ENCODE measurements at places on chromosomes 12 and 14.
A peak's percentile ranks its signal among the peaks of the same experiment; 100 is the strongest.

- no peak for DNase-seq
Observed at GRCh38 chr14:36768638-36769337, 107.1 kb downstream of the PAX9 start.

DNA sequence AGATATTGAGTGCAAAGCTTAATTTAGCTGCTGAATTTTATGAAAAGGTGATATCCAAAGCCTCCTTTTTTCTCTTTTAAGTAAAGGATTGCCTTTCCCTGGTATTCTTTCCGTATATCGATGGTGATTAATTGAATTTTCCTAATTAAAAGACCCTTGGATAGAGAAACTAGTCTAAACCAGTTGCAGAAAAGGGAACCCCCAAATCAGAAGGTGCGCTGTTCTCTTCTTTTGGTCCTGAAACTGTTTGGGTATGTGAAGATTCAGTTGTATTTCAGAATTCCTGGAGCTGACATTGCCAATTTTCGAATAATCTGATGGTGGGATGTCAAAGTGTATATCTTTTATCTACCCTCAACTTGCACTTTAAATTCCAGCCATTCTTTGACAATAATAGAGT is 1.9 kb downstream of the GPHN start:
- DNase-seq: no peak

- DNase-seq: peak; percentile 90
Observed at GRCh38 chr12:65948320-65949008, 124.2 kb downstream of the HMGA2 start.

DNA sequence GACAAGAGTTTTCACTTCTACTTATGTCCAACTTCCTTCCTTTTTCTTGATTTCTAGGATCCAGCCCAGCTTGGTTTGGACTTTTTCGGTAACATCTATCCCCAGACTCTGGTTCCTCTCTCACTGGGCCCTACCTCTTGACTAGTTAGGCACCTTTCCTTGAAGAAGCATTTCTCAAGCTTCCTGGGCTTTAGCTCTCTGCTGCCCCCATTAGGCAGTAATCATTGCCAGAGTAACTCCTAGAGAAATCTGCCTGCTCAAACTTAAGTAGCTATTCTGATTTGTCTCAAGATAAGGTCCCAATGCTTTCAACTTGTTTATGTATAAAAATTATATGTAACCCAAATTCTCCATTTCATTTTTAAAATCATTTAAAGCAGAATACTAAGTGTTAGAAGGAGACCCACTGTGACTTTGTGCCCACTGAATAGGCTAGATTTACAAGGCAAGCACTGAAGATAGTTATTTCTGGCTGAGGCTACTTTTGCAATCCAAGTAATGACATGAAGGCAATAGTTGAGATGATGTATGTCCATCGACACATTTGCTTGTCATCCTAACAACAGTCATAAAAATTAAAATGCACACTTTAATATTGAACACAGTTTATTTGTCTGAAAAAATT is 275.0 kb upstream of the G2E3 start:
- DNase-seq: no peak

- no peak for DNase-seq
Observed at GRCh38 chr14:70113211-70113610, 75.5 kb downstream of the SLC8A3 start.

GRCh38 chr12:95673576-95673975 is 117.0 kb downstream of the NTN4 start:
- DNase-seq: peak; percentile 17

DNA sequence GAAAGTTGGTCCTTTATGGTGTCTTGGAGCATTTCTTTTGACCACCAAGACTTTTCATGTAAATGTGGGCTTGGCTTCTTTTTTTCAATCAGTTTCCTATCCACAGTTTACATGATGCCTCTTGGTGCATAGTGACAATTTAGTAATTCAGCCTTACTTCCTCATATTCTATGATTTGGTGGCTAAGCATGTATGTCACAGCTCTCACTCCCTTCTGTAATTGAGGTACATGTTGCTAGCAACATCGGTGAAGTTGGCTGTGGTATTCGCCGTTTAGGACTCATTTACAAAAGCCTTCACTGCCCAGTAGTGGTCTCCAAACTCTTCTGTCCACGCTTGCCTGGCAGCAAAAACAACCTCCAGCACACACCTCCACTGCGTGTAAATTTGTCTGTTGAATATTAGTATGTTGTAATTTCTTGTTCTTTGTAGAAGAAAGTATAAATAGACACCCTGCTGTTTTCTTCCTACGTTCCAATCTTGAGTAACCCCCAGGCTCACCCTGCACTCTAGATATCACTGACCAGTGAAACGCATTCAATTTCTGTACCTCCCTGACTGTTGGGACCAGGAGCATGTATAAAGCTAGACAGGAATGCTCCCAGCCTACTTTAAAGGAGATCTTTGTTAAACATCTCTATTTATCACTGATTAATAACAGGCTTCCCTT is 90.4 kb downstream of the PPP2R5C start:
- DNase-seq: no peak

DNA sequence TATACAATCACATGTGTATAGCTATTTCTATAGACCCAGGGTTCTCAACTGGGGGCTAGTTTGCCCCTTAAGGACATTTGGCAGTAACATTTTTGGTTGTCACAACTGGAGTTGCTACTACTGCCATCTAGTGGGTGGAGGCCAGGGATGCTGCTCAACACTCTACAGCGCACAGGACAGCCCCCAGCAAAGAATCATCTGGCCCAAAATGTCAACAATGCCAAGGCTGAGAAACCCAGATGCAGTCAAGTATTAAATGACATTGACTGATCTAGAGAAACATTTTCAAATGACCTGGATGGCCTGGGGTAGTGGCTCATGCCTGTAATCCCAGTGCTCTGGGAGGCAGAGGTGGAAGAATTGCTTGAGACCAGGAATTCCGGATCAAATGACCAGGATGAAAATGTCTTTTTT is 5.8 kb downstream of the WSB2 start:
- DNase-seq: peak; percentile 36

GRCh38 chr12:110367181-110367864 is 36.2 kb downstream of the ANAPC7 start:
- no peak for DNase-seq

DNA sequence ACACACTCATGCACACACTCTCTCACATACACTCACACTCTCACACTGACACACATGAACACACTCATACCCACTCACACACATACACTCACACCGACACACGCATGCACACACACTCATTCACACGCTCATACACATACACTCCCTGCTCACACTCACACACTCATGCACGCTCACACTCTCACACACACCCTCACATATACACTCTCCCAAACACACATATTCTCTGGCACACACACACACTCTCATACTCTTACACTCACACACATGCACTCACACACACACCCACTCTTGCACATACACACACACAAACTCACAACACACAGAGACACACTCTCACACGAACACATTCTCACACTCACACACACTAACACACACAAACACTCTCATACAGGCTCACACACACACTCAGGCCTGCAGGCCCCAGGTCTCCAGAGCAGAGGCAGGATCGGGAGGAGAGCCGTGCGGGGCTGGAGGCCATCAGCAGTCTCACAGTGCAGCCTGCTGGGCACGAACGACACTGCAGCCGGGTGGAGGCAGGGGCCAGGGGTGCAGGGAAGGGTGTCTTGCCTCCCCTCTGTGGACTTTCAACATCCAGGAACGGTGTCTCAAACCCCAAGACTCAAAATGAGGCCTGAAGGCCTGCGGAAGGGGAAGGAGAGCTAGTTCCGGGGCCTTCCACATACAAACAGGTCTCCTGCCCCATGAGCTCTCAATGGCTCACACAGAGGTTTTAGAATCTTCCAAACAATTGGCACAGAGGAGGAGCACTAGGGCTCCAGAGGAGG is 148.7 kb downstream of the ANO2 start:
- peak; percentile 68 for DNase-seq

GRCh38 chr12:46904406-46905238 is 78.8 kb upstream of the SLC38A4 start:
- no peak for DNase-seq

DNA sequence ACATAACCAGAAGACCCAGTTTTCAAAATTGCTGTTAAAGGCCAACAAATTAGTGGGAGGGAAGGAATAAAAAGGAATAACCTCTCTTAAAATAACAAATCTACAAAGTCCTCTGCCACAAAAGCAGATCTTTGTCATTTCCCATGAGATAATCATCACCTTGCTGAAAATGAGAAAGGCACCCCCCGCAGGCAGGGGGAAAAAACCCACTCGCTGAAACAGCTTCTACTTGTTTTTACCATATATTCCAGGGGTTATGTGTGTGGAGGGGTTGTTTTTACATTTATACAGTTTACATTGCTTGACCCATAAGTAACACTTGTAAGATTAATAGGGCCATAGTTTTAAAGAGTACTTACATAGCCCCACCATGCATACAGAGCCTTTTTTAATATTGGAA is 131.0 kb downstream of the PRICKLE1 start:
- no peak for DNase-seq

DNA sequence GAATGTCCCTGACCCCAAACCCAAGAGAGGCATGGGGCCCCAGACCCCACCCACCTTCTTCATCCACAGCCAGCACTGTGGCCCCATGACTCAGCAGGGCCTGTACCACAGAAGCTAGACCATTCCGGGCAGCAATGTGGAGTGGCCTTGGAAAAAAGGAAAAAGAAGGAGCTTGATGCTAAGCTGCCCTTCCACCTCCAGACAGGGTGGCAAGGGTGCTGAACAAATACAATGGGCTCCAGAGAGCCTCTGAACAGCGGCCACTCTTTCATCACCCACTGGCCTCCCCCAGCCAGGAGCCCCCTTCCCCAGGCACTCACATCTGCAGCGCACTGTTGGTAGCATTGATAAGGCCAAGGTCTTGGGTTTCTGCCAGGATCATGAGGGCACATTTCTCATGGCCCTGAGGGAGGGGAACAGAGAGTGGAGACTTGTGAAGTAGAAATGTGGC is 13.9 kb downstream of the SLC39A5 start:
- DNase-seq: no peak

- DNase-seq: no peak
Observed at GRCh38 chr12:43277651-43278540, 274.1 kb downstream of the ADAMTS20 start.

DNA sequence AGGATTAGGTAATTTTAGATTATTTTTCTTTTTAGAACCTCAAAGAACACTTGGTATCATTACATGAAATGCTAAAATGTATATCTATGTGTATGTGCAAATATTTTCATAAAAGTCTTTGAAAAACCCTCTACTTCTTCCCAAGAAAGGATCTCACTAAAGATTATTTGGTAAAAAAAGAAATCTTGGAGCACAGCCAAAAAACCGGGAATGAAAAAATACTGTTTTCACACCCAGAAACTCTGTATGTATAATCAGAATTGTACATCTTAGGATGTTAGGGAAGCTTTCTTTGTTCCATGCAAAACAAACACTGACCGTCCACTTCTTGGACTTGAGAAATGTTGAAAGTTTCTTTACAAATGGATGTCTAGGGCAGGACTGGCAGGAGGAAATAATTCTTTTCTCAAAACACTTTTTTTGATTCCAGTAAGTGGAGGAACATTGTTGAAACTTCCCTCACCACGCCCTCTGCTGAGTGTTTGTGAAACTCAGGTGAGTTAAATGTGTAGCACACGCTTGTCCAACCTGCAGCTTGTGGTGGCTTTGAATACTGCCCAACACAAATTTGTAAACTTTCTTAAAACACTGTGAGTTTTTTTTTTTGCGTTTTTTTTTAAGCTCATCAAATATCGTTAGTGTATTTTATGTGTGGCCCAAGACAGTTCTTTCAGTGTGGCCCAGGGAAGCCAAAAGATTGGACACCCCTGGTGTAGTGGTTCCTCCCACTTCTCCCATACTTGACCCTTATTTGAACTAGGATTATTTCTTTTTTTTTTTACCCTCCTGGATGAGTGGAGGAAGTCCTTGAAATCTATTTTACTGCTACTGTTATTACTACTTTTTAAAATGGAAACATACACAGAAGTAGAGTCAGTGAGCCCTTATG is 26.6 kb downstream of the FBXO34 start:
- no peak for DNase-seq

GRCh38 chr12:712172-712863 is 40.1 kb upstream of the WNK1 start:
- DNase-seq: peak; percentile 50

DNA sequence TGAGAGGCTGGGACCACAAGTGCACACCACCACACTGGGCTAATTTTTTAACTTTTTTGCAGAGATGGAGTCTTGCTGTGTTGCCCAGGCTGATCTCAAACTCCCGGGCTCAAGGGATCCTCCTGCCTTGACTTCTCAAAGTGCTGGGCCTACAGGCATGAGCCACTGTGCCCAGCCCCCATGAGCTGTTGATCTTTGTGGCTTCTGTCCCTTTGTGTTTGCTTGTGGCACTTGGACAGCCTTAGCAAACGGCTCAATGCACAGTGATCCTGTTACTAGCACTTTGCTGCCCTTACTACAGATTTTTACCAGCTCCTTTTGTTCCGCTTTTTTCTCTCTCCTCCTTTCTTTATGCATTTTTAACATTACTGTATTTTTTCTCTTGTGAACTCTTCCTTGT is 25.3 kb upstream of the EVL start:
- no peak for DNase-seq

- no peak for DNase-seq
Observed at GRCh38 chr14:99600232-99600888, 3.6 kb downstream of the CCDC85C start.

GRCh38 chr14:95727056-95727700 is 13.3 kb upstream of the TCL1A start:
- DNase-seq: no peak

DNA sequence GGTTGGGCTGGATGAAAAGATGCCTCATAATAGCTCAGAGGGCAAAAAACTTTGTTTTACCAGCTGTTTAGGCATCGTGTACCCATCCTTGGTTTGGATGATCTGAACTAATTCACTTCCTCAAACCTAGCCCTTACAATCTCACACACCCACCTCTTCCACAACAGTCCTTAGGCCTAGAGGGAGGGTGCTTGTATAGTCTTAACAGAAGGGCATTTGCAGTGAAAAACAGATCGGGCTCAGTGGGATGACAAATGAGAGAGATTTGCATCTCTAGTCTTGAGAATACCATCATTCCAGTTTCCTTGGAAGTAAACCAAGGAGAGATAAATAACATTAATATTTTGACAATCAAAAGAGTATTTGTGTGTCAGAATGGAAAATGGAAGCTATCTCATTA is 11.0 kb downstream of the SLCO1A2 start:
- DNase-seq: no peak

- no peak for DNase-seq
Observed at GRCh38 chr12:93839064-93839463, 161.9 kb downstream of the CRADD start.

DNA sequence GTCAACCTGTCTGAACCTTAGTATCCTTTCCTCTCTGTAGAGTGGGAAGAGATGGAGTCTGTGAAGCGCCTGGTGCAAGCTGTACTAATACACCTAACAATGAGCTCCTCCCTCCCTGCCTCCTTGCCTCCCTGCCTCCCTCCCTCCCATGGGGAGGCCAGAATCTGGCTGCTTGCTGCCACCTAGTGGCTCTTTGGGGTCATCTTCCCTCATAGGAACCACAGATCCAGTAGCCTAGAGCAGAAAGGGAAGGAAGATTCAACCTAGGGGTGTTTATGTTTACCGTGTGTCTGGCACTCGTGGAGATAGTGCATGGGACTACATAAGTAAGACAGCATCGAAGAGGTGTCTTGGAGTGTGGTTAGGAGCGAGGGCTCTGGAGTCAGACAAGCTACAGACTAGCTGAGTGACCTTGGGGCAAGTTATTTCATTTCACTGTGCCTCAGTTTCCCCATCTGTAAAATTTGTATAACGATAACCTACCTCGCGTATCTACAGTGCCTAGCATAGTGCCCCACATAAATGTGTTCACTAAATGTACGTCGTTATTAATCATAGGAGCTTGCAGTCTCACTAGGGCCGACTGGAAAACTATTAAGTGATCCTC is 35.5 kb upstream of the TSPAN9 start:
- DNase-seq: peak; percentile 73

GRCh38 chr12:122003651-122004611 is 17.8 kb upstream of the BCL7A start:
- peak; percentile 75 for DNase-seq
